ENCODE measurements at places on chromosomes 12 and 14. TPM values are rescaled to one million over a fixed set of nuclear protein-coding genes. Genes with fewer than 3 reads are reported as not detected.
A peak's percentile ranks its signal among the peaks of the same experiment; 100 is the strongest.

GRCh38 chr12:51970904-51971646 lies 19.6 kb downstream of the ACVR1B start:
- peak overlapping the region; percentile 80 for H3K27ac ChIP-seq
- H3K4me1 ChIP-seq = peaks cover 65% of the 10 kb centered on the region
- peak; percentile 68 for DNase-seq
- H3K36me3 ChIP-seq = peaks cover 10% of the 10 kb centered on the region

- H3K27me3 ChIP-seq = peaks cover 19% of the 10 kb centered on the region
- H3K4me1 ChIP-seq = no peaks in the 10 kb centered on the region
- H3K36me3 ChIP-seq = no peaks in the 10 kb centered on the region
- DNase-seq = no peak
- H3K4me3 ChIP-seq = no peak overlapping the region
- no peak overlapping the region for H3K27ac ChIP-seq
Measured at GRCh38 chr12:26179826-26180225, 15.5 kb upstream of the SSPN start.

- H3K36me3 ChIP-seq = no peaks in the 10 kb centered on the region
- peaks cover 76% of the 10 kb centered on the region for H3K27me3 ChIP-seq
- no peak for DNase-seq
Measured at GRCh38 chr12:54587315-54587873, 1.1 kb downstream of the PPP1R1A start.

GRCh38 chr14:23831596-23831995 lies 122.0 kb upstream of the DHRS4 start:
- H3K27ac ChIP-seq = no peak overlapping the region
- H3K27me3 ChIP-seq = no peaks in the 10 kb centered on the region
- no peak overlapping the region for H3K4me3 ChIP-seq
- no peaks in the 10 kb centered on the region for H3K36me3 ChIP-seq
- no peak for DNase-seq

- H3K4me1 ChIP-seq = no peaks in the 10 kb centered on the region
- no peaks in the 10 kb centered on the region for H3K27me3 ChIP-seq
- no peak overlapping the region for H3K27ac ChIP-seq
- no peak overlapping the region for H3K4me3 ChIP-seq
- DNase-seq = no peak
- H3K36me3 ChIP-seq = peaks cover 10% of the 10 kb centered on the region
Measured at GRCh38 chr12:45342171-45342570, 126.3 kb downstream of the ANO6 start.

- H3K4me1 ChIP-seq = peaks cover 11% of the 10 kb centered on the region
- H3K4me3 ChIP-seq = no peak overlapping the region
- H3K27me3 ChIP-seq = no peaks in the 10 kb centered on the region
- no peak for DNase-seq
- no peak overlapping the region for H3K27ac ChIP-seq
- H3K36me3 ChIP-seq = no peaks in the 10 kb centered on the region
Measured at GRCh38 chr12:131537267-131537958, 173.5 kb upstream of the SFSWAP start.

DNA sequence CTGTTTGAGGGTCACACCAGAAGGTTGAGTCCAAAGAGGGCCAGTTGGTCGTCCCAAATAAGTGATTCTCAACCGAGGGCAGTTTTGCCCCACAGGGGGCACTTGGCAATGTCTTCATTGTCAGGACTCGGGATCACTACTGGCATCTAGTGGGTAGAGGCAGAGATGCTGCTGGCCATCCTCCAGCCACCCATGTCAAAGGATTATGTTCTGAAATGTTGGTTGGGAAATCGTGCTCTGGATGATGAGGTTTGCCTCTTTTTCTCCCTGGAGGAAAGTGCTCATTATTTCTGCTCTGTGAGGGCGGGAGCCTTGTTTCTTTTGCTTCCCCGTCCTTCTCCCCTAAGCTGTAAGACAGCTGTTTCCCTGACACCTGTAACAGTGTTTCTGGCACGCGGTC lies 3.6 kb downstream of the ZNF839 start:
- DNase-seq = peak; percentile 28
- H3K27me3 ChIP-seq = no peaks in the 10 kb centered on the region

DNA sequence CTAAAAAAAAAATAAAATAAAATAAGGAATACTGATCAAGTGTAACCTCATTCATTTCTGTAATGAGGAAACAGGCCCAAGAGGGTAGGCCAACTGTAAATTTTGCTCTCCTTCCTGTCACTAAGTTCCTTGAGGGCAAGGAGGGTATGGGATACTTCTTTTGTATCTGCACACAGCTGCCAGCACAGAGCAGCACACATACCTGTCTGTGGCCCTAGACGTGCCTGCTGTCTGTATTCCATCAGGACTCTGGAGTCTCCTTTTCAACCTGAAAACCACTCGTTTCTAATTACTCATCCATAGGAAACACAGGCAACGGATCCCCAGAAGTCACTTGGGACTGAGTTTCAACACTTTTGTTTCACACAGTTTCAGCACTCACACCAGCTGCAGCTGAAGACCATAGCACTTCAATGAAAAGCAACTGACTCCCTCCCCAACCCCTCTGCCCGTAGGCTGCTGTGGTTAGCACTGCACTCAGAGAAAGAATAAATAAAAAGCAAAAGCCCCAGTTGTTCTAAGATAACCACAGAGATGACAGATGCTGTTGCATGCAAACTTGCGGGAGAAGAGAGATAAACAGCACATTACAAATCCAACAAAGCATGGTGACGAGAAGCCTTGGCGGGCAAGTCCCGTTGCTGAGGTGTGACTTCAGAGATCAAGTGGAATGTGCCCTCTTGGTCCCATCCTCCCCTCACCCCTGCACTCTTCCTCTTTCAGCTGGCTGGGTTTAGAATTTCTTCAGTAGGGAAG lies 24.9 kb downstream of the CRACR2A start:
- H3K27ac ChIP-seq = peak overlapping the region; percentile 84
- peak overlapping the region; percentile 37 for H3K4me3 ChIP-seq

DNA sequence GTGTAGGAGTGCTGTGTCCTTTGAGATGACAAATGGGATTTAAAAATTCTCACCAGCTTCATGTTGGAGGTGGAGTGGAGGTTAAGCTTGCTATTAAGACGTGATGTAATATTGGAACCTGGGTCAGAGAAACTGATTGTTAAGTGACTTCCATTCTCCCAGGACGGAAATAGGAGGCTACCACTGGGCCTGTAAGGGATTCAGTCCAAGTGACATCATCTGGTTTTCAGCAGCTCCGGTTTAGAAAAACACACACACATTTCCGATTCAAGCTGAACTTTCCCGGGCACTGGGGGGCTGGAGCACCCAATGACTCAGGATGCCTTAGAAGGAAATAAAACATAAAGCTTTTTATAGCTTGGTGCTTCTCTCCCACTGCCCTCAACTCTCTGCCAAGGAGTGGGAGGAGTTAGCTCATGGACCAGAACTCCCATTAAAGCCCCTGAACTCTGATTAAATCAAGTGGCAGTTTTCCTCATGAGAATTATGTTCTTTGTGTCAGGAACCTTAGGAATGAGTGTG lies 12.4 kb downstream of the CALM1 start:
- H3K4me3 ChIP-seq = no peak overlapping the region
- peaks cover 13% of the 10 kb centered on the region for H3K4me1 ChIP-seq
- no peak overlapping the region for H3K27ac ChIP-seq
- DNase-seq = no peak

GRCh38 chr12:92485351-92486348 lies 217.1 kb upstream of the PLEKHG7 start:
- H3K27me3 ChIP-seq = no peaks in the 10 kb centered on the region
- H3K4me1 ChIP-seq = peaks cover 13% of the 10 kb centered on the region
- no peak overlapping the region for H3K4me3 ChIP-seq

GRCh38 chr12:111405859-111406473 lies at the start of gene SH2B3:
TSS of gene SH2B3 (plus strand) at chr12:111405923. CDS start at chr12:111418146, 12,223 bp downstream.
- peaks cover 67% of the 10 kb centered on the region for H3K4me1 ChIP-seq
- peaks cover 23% of the 10 kb centered on the region for H3K27me3 ChIP-seq
- peak within 1 kb of the TSS; percentile 82 for H3K27ac ChIP-seq
- DNase-seq = peak; percentile 85
- peak within 1 kb of the TSS; percentile 90 for H3K4me3 ChIP-seq

- peak; percentile 49 for DNase-seq
- peaks cover 55% of the 10 kb centered on the region for H3K36me3 ChIP-seq
- peaks cover 95% of the 10 kb centered on the region for H3K4me1 ChIP-seq
- H3K27me3 ChIP-seq = no peaks in the 10 kb centered on the region
- peak overlapping the region; percentile 75 for H3K4me3 ChIP-seq
Measured at GRCh38 chr14:99192028-99192621, 79.9 kb downstream of the BCL11B start.

GRCh38 chr12:71456316-71456715 lies 16.7 kb downstream of the LGR5 start:
- no peaks in the 10 kb centered on the region for H3K4me1 ChIP-seq
- peaks cover 19% of the 10 kb centered on the region for H3K27me3 ChIP-seq
- H3K27ac ChIP-seq = no peak overlapping the region
- no peak overlapping the region for H3K4me3 ChIP-seq
- no peak for DNase-seq

GRCh38 chr12:64160711-64161060 lies 61.4 kb downstream of the KICS2 start:
- H3K27ac ChIP-seq = no peak overlapping the region
- H3K27me3 ChIP-seq = peaks cover 3% of the 10 kb centered on the region
- DNase-seq = no peak
- H3K4me3 ChIP-seq = no peak overlapping the region
- no peaks in the 10 kb centered on the region for H3K36me3 ChIP-seq
- no peaks in the 10 kb centered on the region for H3K4me1 ChIP-seq

GRCh38 chr12:68290126-68290525 lies 36.7 kb upstream of the IL22 start:
- H3K36me3 ChIP-seq = peaks cover 41% of the 10 kb centered on the region
- H3K4me3 ChIP-seq = peak overlapping the region; percentile 6
- peaks cover 9% of the 10 kb centered on the region for H3K27me3 ChIP-seq
- DNase-seq = peak; percentile 58
- peaks cover 50% of the 10 kb centered on the region for H3K4me1 ChIP-seq

TARBP2 gene
- total RNA-seq = 24.5 TPM

GYS2 gene
- not detected for total RNA-seq

FOXN3 gene
- 73.1 TPM for total RNA-seq

PRPH gene
- not detected for total RNA-seq

PROX2 gene
- total RNA-seq = not detected

PNMA1 gene
- 30.0 TPM for total RNA-seq

FAM181A gene
- total RNA-seq = not detected

VPS33A gene
- 30.6 TPM for total RNA-seq

All from activated CD4-positive, alpha-beta memory T cell treated with anti-CD3 and anti-CD28 coated beads, Interleukin-2, amount 10 ng/mL, durations not matched to agents 7 days and 5 days (primary cell).